ENCODE measurements at places on chromosomes 13 and 19.
A peak's percentile ranks its signal among the peaks of the same experiment; 100 is the strongest.

- no peak for DNase-seq
These were observed 49.9 kb upstream of the MEDAG start for GRCh38 chr13:30856005-30856790.

GRCh38 chr13:40388617-40389016, 277.8 kb downstream of the FOXO1 start:
- no peak for DNase-seq

- DNase-seq: no peak
These were observed 32.2 kb upstream of the TEX29 start for GRCh38 chr13:111288276-111288675.

DNA sequence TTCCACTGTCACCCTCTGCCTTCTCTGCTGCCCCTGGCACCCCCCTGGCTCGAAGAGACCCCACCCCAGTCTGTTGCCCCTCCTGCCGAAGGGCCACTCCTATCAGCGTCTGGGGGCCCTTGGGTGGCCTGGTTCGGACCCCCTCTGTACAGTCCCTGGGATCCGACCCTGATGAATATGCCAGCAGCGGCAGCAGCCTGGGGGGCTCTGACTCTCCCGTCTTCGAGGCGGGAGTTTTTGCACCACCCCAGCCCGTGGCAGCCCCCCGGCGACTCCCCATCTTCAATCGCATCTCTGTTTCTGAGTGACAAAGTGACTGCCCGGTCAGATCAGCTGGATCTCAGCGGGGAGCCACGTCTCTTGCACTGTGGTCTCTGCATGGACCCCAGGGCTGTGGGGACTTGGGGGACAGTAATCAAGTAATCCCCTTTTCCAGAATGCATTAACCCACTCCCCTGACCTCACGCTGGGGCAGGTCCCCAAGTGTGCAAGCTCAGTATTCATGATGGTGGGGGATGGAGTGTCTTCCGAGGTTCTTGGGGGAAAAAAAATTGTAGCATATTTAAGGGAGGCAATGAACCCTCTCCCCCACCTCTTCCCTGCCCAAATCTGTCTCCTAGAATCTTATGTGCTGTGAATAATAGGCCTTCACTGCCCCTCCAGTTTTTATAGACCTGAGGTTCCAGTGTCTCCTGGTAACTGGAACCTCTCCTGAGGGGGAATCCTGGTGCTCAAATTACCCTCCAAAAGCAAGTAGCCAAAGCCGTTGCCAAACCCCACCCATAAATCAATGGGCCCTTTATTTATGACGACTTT, 2.0 kb downstream of the ZFP36 start:
- no peak for DNase-seq

DNA sequence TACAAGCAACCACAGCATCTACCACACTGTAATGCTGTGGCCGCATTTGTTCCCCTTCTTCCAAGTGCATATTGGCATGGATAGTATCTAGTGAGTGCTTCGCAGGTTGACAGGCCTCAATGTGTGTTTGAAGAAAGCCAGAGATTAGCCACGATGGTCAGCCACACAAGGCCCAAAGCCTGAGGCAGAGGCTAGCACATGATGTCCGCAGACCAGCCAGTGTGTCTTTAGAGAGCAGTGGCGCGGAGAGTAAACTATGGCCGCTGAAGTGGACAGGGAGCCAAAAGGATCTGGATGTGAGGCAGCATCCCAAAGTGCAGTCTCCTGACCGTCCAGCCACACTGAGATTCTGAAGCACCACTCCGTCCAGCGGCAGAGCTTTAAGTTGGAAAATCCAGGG, 36.0 kb downstream of the BRD4 start:
- DNase-seq: no peak

GRCh38 chr19:18198374-18198773, 5.4 kb downstream of the MPV17L2 start:
- DNase-seq: no peak

DNA sequence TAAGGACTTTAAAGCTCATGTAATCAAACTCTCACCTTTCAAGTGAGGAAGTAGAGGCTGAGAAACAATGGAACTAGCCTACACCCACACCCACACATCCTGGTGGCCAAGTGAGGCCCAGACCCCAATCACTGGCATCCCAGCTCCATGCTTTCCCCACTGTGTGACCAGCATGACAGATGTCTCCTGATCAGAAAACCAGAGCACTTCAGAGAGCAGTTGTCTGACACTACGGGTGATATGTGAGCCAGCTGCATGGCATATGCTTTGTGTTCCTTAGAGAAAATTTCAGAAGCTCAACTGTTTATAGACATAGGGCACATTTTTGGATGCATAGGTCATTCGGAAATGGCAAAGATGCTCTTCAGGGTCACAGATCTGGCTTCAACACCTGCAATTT, 315.2 kb downstream of the NDFIP2 start:
- no peak for DNase-seq

DNA sequence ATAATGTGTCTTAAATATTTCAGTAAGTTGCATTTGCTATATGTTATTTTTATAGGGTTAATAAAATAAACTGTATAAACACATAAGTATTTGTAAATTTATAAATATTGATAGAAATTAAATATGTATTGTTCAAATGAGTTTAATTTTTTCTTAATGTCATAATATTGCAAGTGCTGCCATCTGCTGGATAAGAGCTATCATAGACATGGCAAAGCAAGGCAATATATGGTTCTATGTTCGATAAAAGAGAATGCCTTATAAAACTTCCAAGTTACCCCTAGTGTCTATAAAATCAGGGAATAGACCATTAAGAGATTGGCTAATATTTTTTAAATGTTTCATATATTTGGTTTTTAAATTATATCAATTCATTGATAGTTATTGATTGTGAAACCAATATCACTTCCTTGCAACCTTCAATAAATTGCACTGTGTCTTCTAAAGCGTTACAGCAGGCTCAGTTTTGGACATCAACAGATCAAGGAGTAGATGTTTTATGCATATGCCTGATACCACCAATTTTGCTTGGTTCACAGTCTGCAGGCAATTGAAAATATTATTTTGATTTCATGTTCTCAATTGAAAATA, 29.0 kb upstream of the SLITRK6 start:
- DNase-seq: no peak

DNA sequence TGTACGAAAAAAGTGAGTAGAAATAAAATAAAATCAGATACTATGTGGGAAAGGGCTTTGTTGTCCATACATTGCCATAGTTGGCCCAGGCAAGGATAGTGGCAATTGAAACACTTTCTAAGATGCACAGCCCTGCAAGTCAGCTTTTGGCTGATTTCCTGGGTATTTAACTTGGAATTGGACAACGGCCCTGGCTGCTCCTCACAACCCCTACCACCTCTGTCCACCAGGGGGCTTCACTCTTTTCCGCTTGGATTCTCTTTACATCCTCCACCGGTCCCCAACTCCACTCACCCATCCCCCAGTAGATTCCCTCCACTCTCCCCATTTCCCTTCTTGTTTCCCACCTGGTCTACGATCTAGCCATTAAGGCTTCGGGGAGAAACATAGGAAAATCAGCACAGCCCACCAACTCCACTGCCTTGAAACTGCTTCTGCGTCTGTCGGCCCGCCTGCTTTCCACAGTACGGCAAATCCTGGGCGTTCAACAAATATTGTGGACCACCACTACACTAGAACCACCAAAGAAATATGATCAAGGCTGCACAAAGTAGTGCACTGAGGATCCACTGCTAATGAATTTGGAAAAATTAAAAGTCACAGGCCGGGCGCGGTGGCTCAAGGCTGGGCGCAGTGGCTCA, 48.6 kb upstream of the GTF3A start:
- peak; percentile 7 for DNase-seq

- peak; percentile 47 for DNase-seq
These were observed 11.3 kb downstream of the STAP2 start for GRCh38 chr19:4327252-4327876.

- DNase-seq: no peak
These were observed 6.5 kb downstream of the LENG1 start for GRCh38 chr19:54152878-54153524.

- no peak for DNase-seq
These were observed 48.9 kb upstream of the TNFSF11 start for GRCh38 chr13:42525035-42525504.

- DNase-seq: peak; percentile 31
These were observed 830 bp downstream of the NEK5 start for GRCh38 chr13:52127783-52128702.

DNA sequence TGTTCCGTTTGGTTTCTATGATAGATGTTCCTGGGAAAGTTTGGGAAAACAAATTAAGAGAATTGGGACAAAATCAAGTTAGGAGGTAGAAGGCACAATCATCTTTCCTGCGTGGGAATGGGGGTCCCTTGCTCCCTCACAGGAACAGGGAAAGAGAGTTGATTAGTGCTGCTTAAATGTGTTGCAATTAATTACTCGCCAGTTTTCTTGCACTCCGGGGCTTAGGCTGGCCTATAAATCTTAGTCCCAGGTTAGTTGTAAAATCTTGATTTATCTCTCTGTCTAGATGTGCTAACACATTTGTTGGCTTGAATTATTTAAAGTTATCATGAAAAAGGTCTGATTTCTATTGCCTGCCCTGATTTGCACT, 10.1 kb downstream of the B3GLCT start:
- DNase-seq: no peak

DNA sequence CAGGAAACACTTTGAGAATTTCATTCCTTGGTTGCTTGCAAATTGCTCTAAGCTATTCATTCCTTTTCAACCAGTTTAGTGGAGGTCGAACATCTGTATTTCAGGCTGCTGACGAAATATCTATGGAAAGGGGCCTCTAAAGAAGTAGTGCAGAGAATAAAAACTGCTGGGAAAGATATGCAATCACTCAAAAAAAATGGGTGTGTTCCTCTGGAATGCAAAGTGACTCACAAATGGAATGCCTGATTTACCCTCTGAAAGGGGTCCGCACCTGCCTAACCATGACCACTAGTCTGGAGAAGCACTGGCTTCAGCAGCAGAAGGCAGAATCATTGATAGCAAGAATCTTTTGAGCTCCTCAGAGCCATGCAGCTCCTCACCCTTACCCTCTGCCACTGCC, 129.4 kb downstream of the PCDH9 start:
- no peak for DNase-seq

DNA sequence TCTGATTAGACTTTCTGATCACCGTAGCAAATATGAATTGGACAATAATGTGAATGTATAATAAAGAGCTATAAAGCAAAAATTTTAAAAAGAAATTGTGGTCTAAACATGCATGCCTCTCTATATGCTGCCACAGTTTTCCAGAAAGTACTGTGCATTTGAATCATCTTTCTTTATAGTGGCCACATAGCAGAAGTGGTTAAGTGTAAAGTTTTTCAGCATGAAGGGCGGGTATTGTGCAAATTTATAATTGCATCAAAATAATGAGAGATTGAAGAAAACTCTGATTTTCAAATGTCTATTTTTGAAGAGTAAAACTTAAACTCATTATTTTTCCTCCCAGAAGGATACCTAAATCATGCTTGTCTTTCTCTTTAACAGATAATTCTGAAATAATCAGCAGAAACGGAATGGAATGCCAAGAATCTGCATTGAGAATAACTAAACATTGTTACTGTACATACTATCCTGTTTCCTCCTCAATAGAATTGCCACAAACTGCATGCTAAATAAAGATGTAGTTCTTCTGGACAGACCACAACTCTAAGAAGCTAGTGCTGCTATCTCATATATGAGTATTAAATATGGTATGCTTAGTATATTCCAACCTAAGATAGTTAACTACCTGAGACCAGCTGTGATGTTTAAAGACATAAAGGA, 42.9 kb upstream of the RAP2A start:
- DNase-seq: no peak

- DNase-seq: no peak
These were observed 29.7 kb downstream of the MIPEP start for GRCh38 chr13:23859455-23859854.

DNA sequence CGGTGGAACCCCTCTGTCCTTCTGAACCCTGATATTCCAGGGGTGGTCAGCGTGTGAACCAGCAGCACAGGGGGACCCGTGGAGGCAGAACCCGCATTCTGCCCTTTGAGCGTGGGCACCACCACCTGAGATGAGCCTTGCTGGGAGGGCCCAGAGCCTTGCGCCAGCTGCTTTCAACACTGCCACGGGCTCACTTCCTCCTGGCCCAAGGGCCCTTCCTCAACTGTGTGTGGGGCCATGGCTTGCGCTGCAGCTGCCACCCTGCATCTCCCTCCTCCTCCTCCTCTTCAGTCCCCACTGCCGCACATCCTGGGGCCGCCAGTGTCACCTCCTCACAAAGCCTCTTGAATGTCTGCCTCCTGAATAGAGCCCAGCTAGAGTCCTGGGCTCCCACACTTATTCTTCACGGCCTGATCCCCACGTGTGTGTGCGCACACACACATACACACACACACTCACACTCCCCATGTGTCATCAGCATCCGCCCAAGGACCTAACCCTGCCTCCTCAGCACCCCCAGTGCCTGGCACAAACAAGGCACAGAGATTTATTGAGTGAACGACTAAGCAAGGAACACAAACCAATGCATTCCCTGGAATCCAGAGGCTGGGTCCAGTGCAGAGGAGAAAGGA, 26.9 kb upstream of the TMEM160 start:
- DNase-seq: no peak

DNA sequence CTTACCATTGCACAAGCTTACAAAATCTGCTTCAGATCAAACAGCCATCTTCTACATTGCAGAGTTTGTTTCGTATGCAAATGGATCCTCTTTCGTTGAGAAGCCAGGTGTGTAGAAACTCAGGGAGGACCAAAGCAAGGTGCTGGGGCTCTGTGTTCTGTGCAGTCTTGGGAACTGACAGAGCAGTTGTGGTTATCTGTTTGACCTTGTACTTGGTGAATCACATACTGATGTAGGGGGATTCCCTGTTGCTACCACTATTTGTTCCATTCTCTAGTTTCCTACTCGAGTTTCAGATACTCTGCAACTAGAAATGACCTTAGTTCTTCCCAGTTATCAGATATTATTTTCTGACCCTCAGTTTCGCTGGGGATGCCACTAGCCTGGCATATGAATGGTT, 95.2 kb upstream of the CLDN10 start:
- no peak for DNase-seq

DNA sequence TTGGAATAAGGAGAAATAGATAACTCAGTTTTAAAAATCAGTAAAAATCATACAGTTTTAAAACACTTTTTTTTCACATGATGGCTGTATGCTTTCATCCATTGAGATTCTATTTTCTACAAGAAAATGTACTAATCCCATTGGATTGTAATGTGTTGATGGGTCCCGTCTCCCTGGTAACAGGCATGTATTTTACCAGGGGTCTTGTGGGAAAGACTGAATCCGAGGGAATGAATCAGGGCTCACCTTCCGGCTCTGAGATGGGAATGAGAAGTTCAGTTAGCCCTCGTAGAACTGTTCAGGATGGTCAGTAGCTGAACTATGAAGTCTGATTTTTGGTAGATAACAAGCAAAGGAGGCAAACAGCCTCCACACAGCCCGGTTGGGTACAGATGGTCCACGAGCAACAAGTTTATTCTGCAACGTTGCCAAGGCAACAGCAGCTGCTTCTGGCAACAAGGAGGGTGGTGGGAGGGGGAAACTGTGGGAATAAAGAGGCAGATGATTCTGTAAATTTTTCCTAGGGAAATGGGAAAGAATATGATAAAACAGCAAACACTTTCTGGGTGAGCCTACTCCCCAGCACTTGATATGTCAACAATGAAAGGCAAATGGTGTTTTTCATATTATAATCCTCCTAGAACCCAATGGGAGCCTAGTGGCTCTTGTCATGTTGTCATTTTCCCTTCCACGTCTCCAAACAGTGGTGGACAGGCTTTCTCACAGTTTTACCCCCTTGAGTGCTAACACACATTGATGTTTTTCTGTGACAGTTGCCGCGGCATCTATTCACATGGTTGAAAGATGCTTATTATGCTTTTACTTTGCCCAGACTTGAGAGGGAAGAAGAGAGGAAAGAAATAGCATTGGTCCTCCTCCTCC, 12.4 kb upstream of the SIAH3 start:
- no peak for DNase-seq

- no peak for DNase-seq
These were observed 36.4 kb downstream of the FBN3 start for GRCh38 chr19:8113017-8113416.
